NCI-H2171 (cell line): ENCODE measurements at places on chromosomes 2 and 18.

GRCh38 chr18:9147440-9148202, 11.0 kb downstream of the ANKRD12 start:
- DNase-seq = peak; percentile 1

DNA sequence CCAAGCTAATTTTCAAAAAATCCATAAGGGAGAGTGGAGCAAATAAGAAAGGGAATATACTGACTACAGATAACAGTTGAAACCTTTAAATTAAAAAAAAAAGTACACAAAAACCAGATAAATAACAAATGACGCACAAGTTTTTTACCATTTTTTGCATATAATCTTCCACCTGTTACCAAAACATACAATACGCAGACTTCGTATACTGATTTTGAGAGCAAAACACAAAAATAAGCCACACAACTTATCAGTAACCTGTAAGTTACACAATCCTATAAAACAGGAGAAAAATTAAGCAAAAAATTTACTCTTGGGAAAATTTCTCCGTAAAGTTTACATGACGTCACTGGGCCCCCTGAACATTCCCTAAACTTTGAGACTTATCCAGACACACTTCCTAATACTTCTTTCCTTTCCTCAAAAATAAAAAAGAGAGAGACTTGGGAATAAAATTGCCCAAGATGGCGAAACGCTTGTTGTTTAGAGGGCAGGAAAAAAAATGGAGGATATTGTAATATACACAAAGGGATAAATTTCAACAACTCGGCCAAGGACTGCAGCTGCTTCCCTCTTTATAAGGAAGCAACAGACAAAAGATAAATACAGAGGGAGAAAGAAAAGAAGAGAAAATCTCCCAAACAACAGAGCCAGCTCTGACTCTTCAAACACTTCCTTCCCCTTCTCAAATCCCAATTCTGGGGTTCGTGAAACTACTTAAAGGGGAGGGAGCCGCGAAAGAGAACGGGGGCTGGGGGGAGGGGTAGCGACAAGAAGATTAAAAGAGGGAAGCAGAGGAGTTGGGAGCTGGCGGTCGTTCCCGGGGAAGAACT, 1.6 kb downstream of the BAZ2B start:
- peak; percentile 78 for DNase-seq

DNA sequence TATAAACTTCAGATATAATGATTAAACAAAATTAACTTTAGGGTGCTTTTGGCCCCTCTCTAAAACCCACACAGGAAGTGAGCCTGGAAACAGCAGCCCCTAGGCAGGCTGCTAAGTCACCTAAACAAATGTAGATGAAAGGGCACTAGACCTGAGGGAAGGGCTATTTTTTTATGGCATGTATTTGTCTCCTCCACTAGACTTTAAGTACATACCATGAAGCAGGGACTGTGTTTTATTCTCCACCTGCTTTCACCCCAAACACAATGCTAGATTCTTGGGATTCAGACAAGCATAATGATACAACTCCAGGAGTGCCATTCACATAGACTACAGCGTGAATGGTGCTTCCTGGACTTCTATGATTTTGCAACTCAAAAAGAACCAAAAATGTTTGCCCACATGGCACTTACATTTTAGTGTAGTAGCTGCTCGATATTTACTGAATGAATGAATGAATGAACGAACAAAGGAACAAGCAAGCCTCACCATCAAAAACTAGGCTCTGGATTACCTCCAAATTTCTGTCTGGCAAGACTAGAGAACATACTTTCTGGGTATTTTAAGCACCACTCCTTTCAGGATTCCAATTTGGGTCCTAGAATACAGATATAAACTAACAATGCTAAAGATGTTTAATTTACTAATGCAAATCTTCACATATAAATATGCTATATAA, 10.1 kb downstream of the ATAD2B start:
- no peak for DNase-seq

- DNase-seq = no peak
These were observed 196.5 kb downstream of the LRATD1 start for GRCh38 chr2:14828968-14829367.

GRCh38 chr2:172109988-172110811, 7.5 kb upstream of the DLX2 start:
- DNase-seq = no peak

- DNase-seq = peak; percentile 83
These were observed at the start of gene ANTXR1 for GRCh38 chr2:69013142-69013839. TSS of gene ANTXR1 (plus strand) at chr2:69013179. CDS start at chr2:69013500, 321 bp downstream.

DNA sequence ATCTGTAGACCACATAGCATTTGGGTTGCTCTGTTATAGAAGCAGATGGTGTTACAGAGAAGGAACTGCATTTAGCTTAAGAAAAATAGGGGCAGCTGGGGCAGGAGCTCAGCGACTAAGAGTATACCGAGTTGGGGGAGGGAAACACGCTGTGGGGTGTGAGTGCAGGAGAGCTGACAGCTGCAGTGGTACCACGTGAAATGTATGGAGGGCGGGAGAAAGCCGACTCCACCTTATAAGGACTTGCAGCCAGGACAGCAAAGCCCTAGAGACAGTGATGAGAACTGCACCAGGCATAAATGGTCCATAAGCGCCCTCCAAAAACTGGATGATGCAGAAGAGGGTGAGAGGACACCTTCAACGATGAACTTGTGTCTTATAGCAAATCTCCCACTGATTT, 237.6 kb downstream of the PRKCE start:
- DNase-seq = peak; percentile 97

- no peak for DNase-seq
These were observed 757.8 kb downstream of the TRIB2 start for GRCh38 chr2:13474538-13474937.

DNA sequence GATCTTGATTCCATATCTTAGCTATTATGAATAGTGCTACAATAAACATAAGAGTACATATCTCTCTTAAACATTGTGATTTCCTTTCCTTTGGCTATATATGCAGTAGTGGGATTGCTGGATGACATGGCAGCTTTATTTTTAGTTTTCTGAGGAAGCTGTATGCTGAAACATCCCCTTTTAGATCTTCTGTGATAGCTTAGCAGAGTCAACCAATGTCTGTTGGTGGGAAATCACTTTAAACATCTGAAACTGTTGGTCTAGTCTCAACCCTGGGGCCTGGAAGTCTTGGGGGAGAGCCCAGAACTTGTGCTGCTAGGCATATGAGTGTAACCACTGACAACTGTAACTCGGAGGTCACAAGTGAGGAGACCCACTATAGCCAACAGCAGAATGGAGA, 378.6 kb upstream of the SLC14A2 start:
- no peak for DNase-seq

DNA sequence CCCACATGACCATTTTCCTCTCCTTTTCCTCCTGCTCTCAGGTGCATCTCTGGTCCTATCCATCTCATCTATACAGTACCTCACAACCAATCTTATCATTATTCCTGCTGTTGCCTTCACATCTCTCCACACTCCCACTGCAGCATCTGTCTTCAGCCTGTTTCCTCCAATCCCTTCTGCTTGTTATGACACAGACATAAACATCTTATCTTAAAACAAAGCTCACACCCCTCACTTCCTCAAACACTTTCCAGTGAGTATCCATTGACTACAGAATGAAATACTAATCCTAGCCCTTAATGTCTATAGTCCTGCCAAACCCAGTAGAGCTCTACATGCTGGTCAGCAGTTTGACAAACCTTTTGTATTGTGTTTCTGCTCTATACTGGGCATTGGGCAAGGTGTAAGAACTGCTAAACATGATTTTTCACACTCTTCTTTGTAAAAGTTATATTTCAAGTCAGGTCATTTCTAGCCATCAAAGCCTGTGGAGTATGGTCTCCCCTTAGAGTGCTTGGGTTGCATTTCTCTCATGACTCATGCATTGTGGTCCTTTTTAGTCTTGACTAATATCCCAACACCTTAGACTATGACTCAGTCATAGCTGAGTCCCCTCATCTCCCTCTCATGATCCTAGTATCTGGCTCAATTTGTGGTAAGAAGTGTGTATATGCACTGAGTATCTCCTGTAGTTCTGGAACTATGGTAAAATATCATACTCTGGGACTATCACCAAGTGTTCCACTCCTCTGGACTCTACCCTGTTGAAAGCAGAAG, 187.0 kb downstream of the CYRIA start:
- no peak for DNase-seq

GRCh38 chr2:27136751-27137150, 2.3 kb upstream of the PREB start:
- no peak for DNase-seq

DNA sequence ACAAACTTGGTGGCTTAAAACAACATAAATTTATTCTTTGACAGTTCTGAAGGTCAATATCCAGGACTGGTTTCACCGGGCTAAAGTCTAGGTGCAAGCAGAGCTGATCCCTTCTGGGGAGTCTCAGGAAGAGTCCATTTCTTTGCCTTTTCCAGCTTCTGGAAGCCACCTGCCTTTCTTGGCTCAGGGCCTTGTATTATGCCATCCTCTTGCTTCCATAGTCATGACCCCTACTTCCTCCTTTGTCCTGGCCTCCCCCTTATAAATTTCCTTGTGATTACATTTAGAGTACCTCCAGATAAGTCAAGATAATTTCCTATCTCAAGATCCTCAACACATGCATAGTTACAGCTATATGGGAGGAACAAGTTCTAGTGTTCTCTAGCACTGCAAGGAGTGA, 1089.5 kb downstream of the LRP1B start:
- no peak for DNase-seq

DNA sequence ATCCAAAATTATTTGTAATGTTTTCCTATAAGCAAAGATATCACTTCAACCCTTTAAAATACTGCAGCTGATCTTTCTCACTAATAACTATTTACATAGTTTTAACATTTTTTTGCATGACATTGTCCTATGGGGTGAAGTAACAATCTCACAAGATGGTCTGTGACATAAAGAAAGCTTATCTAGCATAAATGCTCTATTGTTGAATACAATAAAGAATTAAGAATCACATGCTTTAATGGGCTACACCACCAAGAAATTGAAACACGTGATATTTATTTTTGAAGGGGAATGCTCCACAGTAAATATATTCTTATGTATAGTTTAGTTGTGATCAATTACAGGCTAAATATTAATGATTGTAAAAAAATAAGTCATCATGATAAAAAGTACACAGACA, 441.1 kb downstream of the PTH2R start:
- no peak for DNase-seq

GRCh38 chr2:202113571-202114142, 40.6 kb downstream of the KIAA2012 start:
- DNase-seq = no peak

GRCh38 chr2:101843048-101843447, 145.5 kb downstream of the MAP4K4 start:
- no peak for DNase-seq

GRCh38 chr2:220664272-220665107, 907.6 kb downstream of the EPHA4 start:
- peak; percentile 58 for DNase-seq

DNA sequence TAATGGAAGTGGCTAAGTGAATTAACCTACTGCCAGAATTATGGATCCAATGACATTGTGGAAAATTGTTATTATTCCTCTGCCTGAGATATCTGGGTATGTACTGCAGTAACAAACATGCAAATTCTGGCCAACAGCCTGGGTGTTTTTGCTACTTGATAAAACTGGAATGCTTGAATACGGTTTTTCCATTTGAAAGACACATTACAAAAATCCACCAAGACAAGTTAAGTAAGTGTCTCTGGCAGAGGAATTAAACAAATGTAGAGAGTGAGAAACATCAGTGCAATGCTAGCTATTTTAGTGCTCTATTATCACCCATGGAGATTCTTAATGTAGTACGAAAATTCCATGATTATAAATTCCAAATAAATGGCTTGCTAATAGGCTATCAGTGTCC, 312.4 kb upstream of the MEIS1 start:
- DNase-seq = no peak

GRCh38 chr2:59308108-59308507, 1067.0 kb upstream of the FANCL start:
- no peak for DNase-seq

- DNase-seq = peak; percentile 26
These were observed 39.9 kb downstream of the TANK start for GRCh38 chr2:161199912-161200701.

GRCh38 chr2:236875906-236876505, 209.7 kb upstream of the COPS8 start:
- DNase-seq = no peak

DNA sequence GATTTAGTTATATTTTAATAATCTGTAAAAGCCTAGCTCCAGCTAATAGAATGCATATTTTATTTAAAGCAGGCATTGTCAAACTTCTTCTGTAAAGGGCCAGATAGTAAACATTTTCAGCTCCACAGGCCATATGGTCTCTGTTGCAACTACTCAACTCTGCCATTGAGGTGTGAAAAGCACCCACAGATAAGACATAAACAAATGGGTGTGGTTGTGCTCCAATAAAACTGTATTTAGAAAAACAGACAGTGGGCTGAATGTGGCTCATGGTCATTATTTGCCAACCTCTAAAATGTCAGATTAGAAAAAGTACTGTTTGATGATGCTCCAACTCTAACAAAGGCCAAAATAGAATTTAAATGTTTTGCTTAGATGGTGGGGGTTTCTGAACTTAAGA, 519.9 kb downstream of the RNF144A start:
- peak; percentile 68 for DNase-seq
